ENCODE measurements at places on chromosomes 6 and 20.

- no peak for DNase-seq
Observed at GRCh38 chr6:158628542-158628941, 16.0 kb downstream of the DYNLT1 start.

DNA sequence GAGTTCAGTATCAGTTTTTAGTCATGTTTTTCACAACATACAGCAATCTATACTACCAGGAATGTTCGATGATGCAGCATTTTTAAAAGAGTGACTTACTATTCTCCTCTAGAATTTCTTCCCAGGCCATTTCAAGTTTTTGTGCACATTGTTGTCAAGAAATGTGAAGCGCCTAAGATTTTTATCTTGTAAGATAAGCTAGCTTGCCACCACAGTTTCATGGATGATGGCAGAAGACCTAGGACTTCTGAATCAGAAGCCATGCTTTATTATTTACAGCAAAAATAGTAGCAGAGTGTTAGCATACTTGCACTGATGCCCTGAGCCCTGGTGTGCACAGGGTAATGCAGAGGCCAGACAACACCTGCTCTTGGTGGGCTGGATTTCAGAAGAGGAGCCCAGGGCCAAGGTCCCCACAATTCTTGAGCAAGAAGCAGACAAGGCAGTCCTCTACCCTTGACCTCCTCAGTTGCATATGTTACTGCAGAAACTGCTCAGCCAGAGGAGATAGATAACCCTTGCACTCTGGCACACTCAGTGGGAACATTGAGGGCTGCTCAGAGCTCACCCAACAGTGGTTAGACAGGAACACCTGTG, 99.2 kb downstream of the QKI start:
- no peak for DNase-seq

DNA sequence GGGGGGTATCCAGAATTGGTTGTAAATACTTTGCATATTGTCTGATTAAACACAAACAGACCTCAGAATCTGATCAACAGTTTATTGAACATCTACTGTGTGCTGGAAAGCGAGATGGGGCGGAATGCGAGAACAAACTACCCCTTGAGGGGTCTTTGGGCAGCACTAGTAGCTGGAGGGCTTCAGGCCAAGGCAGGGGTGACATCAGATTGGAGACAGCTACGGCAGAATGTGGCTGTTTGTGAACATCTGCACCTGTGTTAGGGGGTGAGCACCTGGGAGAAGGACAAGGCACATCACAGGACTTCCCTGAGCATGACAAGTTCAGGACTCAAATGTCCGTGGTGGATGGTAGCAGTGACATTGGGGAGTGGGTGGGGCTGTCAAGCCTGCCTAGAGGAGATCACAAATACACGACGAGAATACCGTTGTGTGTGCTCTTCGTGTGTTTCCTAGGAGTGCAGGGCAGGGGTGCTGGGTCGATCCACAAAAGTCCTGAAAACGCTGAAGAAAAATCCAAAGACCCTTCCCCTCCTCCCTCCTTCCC, 59.5 kb downstream of the SRC start:
- DNase-seq = no peak

- DNase-seq = no peak
Observed at GRCh38 chr6:112287577-112288225, 33.3 kb upstream of the LAMA4 start.

DNA sequence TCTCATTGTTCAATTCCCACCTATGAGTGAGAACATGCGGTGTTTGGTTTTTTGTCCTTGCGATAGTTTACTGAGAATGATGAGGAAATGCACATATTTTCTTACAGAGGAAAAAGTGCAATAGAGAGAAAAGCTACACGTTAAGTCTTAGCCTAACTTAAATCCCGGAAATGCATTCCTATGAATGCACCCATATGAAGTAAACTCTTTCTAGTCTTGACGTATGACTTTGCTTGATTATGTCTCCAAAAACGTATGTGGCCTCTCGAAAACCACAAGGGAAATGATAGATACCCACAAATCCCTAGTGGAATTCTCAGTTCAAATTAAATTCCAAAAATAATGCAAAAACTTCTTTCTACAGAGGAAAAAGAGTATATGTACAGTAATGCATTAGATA, 90.7 kb upstream of the SASH1 start:
- no peak for DNase-seq

GRCh38 chr6:126300735-126301134, 39.2 kb upstream of the CENPW start:
- DNase-seq = no peak
